ENCODE measurements at places on chromosomes 16 and 17.

DNA sequence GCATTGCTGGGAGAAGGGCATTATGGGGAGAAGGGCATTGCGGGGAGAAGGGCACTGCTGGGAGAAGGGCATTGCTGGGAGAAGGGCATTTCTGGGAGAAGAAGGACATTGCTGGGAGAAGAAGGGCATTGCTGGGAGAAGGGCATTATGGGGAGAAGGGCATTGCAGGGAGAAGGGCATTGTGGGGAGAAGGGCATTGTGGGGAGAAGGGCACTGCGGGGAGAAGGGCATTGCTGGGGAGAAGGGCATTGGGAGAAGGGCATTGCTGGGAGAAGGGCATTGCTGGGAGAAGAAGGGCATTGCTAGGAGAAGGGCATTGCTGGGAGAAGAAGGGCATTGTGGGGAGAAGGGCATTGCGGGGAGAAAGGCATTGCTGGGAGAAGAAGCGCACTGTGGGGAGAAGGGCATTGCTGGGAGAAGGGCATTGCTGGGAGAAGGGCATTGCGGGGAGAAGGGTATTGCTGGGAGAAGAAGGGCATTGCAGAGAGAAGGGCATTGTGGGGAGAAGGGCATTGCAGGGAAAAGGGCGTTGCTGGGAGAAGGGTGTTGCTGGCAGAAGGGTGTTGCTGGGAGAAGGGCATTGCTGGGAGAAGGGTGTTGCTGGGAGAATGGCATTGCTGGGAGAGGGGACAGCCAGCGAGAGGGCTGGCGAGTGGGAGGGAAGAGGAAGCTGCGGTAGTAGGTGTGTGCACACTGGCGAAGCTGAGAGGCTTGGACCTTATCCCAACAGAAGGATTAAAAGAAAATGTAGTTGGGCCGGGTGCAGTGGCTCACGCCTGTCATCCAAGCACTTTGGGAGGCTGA is 4.6 kb upstream of the PYDC1 start:
- DNase-seq, result no peak

- DNase-seq, result no peak
Observed at GRCh38 chr17:39600288-39600996, 7.3 kb downstream of the NEUROD2 start.

DNA sequence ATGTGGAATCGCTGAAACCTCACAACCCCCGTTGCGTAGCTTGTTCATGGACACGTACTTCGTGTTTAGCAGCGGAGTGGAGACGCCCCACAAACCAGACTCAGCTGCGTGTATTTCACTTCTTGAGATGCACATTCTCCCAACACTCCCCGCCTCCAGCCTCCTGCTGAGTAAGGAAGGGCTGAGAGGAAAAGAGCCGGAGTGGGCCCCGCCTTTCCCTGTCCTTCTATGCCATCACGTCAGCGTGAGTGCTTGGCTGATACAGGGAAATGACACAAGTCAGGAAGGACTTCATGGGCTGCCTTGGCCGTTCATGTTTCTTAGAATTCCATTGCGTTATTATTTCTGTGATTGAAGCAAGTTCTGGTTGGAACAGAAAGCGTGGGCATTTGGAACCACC is 68.6 kb upstream of the CBX4 start:
- no peak for DNase-seq

GRCh38 chr17:10050597-10051101 is 145.6 kb upstream of the RCVRN start:
- no peak for DNase-seq

DNA sequence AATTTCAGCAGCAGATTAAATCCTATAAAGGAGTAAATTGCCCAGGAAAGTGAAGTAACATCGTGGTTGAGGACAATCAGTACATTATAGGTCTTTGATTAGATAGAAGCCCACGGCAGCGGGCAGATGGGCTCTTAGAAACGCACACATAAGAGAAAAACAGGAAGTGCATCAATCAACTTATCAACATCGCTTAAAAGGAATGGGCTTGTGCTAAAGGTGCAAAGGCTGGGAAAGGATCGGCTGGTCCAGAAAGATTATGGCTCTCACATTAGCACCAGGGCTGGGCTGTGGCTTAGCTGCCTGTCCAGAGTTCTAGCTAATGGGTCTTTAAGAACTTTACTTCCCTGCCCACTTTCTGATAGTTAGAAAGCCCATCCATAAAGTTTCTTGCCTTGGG is 292.0 kb upstream of the TNRC6C start:
- DNase-seq, result no peak

GRCh38 chr17:43940630-43941029 is 1.6 kb downstream of the PPY start:
- DNase-seq, result no peak

DNA sequence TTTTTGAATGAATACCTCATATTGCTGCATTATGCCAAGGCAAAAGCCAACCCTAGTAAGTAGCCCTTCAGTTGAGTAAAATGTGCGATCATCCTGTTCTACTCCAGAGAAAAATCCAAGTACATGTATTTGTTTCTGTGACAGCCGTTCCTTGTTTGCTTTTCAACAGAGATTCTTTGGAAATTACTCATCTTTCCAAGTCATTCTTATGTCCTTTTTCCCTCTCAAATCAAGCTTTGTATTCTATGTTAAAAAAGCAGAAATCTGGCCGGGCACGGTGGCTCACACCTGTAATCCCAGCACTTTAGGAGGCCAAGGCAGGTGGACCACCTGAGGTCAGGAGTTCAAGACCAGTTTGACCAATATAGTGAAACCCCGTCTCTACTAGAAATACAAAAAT is 112.9 kb upstream of the HAS3 start:
- no peak for DNase-seq

DNA sequence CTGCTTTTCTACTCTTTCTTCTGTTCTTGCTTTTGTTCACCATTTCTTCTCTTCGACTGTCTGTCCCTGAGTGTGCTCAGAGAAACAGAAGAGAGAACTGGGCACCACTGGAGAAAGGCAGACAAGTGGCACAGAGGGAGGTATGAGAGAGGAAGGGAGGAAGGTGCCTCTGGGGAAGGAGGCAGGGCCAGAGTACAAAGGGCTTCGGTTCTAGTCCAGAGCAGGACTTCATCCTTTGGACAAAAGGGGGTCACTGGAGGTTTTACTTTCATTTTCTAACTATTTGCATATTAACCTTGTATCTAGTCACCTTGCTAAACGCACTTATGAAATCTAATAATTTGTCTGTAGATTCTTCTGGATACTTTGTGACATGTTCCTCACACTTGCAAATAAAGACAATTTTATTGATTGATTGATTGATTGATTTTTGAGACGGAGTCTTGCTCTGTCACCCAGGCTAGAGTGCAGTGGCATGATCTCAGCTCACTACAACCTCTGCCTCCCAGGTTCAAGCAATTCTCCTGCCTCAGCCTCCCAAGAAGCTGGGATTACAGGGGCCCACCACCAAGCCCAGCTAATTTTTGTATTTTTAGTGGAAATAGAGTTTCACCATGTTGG is 13.5 kb downstream of the ITGB4 start:
- no peak for DNase-seq

DNA sequence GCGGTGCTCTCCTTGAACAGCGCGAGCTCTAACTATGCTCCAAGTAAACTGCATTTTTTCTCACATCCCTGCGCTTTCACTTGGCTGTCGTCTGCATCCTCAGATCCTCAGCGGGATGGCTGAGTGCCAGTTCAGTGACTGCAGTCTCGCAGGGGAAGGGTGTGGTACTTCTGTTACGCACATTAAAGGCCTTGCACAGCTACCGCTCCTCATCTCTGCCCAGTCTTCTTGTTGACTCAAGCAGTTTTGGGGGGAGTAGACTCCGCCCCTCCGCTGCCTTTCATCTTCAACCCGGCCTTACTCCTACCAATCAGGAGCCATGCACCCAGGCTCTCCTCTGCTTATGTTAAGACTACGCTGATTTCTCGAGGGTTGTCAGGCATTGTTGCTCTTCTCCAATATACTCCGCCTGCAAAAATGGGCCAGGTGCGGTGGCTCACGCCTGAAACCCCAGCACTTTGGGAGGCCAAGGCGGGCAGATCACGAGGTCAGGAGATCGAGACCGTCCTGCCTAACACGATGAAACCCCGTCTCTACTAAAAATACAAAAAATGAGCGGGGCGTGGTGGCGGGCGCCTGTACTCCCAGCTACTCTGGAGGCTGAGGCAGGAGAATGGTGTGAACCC is 10.0 kb downstream of the ATP5PD start:
- DNase-seq, result no peak

DNA sequence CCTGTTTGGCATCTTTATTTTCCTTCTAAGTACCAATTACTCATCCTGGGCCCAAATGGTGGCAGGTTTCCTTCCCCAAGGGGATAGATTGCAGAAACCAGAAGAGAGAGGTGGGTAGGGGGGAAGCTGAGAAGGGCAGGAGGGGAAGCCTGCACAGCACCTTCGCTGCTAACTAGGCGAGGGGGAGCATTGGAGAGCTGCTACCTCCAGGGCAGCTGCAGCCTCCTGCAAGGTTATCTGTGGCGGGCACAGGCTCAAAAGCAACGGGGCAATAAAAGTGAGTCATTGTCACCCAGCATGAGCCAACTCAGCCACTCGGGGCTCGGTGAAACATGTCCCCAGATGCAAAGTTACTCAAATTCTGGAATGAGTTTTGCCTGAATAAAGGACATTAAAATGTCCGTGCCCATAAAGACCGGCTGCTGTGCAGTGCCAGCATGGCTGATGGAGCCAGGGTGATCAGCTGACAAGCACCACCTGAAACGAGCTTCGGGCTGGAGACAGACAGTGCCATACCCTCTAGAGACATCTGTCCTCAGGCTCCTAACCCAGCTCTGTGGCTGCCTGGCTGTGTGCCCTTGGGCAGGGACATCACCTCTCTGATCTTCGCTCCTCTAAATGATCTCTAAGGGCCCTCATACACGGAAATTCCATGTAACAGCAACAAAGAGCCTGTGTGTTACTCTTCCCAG is 68.1 kb upstream of the GRIN2A start:
- no peak for DNase-seq

DNA sequence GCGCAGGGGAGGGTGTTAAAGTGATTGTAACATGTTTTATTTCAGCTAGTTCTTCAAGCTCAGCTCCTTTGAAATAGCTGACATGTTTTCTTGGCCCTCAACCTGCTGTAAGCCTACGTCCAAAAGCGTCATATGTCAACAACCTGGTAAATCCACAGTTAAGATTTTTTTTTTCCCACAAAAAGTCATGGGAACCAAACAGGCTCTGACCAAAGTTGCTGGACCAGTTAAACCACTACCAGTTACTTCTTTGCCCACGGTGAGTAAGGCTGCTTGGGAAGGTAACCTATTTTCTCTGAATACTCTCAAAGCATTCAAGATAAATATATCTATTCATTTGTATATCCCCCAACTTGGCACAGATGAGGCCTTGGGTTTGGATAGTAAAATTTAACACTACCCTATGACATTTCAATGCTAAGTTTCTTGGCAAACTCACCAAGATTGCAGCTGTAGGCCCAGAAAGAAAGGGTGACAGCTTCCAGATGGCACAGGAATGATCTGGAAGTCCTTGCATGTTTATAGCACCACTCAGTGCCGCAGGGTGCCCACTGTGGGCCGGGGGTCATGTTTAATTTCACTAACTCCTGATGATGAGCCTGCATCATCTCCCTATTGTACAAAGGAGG is 166.2 kb downstream of the XYLT1 start:
- no peak for DNase-seq

DNA sequence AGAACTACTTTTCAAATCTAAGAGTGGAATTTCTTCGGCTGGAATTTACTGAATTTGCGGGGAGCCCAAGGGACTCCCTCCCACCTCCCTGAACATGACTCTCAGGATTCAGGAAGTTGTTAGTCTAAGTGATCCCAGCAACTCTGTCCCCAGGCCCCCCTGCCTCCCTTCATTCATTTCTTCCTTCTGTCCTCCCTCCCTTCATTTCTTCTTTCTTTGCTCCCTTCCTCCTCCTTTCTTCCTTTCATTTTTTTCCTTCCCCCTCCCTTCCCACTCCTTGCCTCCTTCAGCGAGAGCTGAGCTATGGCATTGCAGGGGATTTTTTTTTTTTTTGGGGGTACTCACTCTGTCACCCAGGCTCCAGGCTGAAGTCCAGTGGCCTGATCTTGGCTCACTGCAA is 10.9 kb upstream of the JUP start:
- DNase-seq, result no peak

GRCh38 chr17:41052566-41052965 is 2.5 kb downstream of the KRTAP2-2 start:
- no peak for DNase-seq

DNA sequence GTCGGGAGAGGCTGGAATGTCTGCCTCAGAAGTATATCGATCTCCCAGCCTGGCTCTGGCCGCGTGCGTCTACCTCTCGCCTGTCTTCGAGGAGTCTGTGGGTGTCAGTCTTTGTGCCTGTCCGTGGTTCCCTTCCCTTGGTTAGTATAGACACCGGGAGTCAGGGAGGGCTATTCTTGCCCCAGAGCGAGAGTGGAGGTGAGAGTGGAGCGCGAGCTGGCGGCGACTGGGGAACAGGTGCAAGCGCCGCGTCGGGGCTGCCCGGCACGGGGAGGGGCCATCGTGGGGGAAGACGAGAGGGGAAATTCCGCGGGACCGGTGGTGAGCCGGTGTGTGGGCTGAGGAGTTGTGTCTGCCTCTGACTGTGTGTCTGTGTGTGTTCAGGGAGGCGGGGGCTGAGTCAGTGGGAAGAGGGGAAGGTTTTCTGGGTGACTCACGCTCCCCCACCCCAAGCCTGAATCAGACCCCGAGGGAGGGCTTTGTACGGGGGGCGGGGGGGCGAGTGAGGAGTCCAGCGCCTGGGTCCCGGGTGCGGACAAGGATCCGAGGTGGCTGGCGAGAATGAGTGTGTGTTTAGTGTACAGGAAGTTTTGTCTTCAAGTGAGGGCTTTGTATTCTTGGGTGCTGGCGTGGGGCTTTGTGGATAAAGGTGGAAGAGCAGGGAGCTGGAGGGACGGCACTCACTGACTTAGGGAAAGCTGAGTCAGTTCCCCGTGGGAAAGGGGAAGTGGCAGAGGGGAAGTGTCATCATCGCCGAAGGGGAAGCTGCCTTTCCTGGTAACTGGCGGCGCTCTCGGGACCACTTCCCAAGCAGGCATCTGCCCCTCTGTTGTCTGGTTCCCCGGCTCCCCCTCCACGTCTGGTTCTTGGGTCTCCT is 8.6 kb downstream of the KDM6B start:
- peak; percentile 61 for DNase-seq

DNA sequence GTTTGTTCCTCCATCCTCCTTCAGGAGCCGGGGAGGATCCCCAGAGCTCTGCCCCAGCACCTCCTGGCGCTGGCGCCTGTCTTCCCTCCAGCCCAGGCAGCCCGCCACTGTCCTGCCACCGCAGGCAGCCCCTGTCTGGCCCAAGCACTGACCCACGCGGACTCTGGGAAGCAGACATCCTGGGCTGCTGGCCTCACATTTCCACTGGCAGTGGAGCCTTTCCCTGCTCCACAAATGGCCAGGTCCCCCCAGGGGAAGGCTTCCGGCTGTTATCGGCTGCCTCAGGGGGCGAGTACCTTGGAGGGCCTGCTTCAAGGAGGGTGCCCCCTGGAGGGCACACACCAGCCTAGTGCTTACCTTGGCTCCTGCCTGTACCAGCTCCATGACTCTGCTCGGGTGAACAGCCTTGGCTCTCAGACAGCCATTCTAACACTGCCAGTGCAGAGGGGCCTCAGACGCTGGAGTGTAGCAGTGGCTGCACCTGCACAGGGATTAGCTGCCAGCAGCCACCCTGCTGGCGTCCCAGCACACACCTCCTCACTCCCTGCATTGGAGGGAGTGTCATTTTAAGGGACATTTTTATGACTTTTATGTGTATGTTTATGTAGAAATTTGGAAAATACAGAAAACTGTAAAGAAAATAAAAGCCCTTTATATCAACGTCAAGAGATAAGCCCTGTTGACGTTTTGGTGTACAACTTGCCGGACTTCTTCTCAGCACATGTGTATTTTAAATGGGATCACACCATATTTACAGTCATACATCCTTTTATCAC is 21.0 kb downstream of the ACE start:
- DNase-seq, result no peak
